ENCODE measurements at places on chromosomes 11 and 22.

DNA sequence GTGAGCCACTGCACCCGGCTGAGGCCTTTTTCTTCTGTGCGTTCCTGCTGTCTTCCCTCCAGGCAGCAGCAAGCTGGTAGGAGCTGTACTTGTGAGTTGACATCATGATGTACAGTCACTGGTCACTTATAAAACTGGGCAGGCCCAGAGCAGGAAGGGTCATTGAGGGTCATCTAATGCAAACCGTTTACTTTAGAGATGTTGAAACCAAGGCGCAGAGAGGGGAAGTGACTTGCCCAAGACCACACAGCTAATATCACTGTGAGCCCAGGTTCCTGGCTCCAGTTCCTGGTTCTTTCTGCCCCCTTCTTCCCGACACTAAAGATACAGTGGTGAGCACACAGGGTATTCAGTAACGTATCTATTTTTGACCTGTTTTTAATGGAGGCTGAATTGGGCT is 27.3 kb downstream of the PTPRJ start:
- no peak for DNase-seq

DNA sequence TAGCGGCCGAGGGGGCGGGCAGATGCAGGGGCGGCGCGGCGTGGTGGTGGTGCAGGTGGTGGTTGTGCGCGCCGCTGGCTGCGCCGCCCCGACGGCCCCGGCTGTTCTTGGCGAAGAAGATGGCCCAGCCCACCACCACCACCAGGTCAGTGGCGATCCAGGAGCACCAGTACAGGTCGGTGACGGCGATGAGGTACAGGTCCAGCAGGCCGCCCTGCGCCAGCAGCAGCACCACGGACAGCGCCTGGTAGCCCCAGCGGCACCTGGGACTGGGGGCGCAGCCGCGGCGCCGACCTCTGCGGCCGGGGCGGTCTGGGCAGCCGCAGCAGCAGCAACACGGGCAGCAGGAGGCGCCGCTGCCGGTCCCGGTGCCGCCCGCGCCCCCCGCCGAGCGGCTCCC is 879 bp downstream of the TMEM121B start:
- no peak for DNase-seq

DNA sequence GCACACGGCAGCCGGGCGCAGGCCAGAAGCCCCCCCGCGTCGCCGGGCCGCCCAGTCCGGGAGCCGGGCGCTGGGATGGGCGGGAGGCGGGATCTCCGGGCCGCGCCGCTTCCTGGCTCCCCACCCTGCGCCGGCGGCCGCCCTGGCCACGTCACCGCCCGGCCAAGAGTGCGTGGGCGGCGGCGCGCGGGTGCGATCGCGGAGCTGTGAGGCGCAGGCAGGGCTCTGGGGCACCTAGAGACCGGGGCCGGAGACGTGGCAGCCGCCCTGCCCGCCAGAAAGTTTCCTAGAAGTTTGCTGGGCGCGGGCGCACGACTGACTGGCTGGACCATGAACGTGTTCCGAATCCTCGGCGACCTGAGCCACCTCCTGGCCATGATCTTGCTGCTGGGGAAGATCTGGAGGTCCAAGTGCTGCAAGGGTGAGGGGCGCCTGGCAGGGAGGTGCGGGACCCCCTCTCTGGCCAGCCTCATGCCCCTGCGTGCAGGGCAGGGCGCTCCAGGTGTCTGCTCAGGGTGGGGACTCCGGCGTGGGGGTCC is at the start of gene KDELR3:
Gene KDELR3, plus strand, starts transcription at position 193 of the 539 bp plus-strand sequence. Its CDS starts 138 bp downstream, at position 331.
- peak; percentile 31 for DNase-seq

GRCh38 chr11:131370090-131370751 is at the start of gene NTM:
Gene NTM (plus strand): TSS chr11:131370615.
- DNase-seq: peak; percentile 18

GRCh38 chr22:32752326-32752725 is 49.2 kb upstream of the TIMP3 start:
- no peak for DNase-seq

All from AG09319 (cell line).